ENCODE measurements at places on chromosomes 3 and 15. TPM values are rescaled to one million over a fixed set of nuclear protein-coding genes. Genes with fewer than 3 reads are reported as not detected.

The ZNF662 gene
- 17.6 TPM for total RNA-seq

The LRRC31 gene
- total RNA-seq = not detected

DNA sequence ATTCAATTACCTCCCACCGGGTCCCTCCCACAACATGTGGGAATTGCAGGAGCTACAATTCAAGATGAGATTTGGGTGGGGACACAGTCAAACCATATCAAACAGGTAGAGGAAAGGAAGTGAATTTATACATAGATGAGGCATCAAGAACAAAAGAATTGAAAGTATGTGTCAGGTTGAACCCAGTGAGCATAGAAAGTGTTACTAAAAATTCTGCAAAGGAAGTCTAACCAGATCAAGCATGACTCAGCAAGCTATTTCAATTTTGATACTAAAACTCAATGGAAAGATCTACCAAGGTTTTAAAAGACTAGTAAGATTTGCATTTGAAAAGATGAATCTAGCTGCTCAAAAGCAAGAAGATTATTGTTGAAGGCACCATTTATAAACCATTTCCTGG, 323.0 kb downstream of the ROBO2 start:
- no peak for DNase-seq
- H3K27me3 ChIP-seq = no peaks in the 10 kb centered on the region
- H3K4me1 ChIP-seq = no peaks in the 10 kb centered on the region
- no peak overlapping the region for H3K27ac ChIP-seq
- no peak overlapping the region for H3K4me3 ChIP-seq

GRCh38 chr3:28317438-28318022, 31.0 kb upstream of the ZCWPW2 start:
- H3K4me3 ChIP-seq = no peak overlapping the region
- no peak overlapping the region for H3K27ac ChIP-seq
- no peaks in the 10 kb centered on the region for H3K27me3 ChIP-seq
- no peaks in the 10 kb centered on the region for H3K4me1 ChIP-seq
- H3K36me3 ChIP-seq = no peaks in the 10 kb centered on the region

DNA sequence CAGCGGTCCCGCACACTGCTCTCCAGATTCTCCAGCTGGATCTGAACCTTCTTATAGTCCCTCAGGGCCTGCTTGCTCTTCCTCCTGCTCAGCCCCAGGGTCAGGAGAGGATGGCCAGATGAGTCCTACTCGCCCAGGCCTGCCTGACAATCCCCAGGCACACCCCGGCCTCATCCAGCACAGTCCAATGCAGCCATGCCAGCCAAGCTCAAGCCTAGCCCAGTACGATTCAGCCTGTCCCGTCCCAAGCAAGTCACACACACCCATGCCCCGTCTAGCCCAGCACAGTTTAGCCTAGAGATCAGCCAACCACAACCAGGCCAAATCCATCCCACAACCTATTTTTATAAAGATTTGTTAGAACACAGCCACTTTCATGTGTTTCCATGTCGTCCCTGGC, 16.8 kb downstream of the PLXNB1 start:
- H3K4me1 ChIP-seq = no peaks in the 10 kb centered on the region
- no peak overlapping the region for H3K4me3 ChIP-seq
- H3K27me3 ChIP-seq = no peaks in the 10 kb centered on the region
- no peaks in the 10 kb centered on the region for H3K36me3 ChIP-seq
